ENCODE measurements at places on chromosomes 16 and 17. TPM values are rescaled to one million over a fixed set of nuclear protein-coding genes. Genes with fewer than 3 reads are reported as not detected.

CTRB2 gene
- 3.0 TPM for total RNA-seq

GOT2 gene
- total RNA-seq: 648 TPM

RAB34 gene
- 7.0 TPM for total RNA-seq

PAQR4 gene
- total RNA-seq: 8.7 TPM

SPATA32 gene
- not detected for total RNA-seq

GRCh38 chr16:50275428-50276325 is 9.3 kb downstream of the ADCY7 start:
- DNase-seq: no peak

DNA sequence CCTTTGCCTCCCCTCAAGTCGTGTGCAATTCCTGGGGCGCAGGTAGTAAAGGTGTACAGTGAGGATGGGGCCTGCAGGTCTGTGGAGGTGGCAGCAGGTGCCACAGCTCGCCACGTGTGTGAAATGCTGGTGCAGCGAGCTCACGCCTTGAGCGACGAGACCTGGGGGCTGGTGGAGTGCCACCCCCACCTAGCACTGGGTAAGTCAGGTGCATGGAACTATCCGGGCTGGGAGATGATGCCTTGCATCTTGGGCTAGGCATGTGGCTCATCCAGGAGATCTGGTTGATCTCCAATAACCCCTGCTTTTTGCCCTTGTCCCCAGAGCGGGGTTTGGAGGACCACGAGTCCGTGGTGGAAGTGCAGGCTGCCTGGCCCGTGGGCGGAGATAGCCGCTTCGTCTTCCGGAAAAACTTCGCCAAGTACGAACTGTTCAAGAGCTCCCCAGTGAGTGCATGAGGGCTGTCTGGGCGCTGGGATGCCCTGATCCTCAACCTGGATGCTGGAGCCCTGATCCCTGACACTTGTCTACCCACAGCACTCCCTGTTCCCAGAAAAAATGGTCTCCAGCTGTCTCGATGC is 5.2 kb downstream of the GRB7 start:
- no peak for DNase-seq

- DNase-seq: no peak
These were observed 321.9 kb upstream of the ZFHX3 start for GRCh38 chr16:73369851-73370250.

DNA sequence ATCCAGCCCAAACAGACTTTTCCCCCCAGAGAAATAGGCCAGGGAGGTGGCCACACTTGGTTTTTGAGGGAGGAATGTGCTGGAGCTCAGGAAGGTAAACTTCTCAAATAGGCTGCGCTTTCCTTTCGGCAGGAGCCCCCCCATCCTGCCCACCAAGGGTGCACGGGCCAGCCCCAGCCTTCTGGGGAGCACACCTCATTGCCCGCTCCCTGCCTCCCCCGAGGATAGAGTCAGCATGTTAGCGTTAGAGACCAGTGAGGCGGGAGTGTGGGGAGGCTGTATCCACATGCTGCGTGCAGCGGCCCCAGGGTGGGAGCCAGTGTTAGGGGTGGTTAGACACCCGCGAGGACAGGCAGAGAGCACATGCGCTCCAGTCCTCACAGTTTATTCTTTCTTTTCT is 42.3 kb downstream of the PIPOX start:
- DNase-seq: no peak

DNA sequence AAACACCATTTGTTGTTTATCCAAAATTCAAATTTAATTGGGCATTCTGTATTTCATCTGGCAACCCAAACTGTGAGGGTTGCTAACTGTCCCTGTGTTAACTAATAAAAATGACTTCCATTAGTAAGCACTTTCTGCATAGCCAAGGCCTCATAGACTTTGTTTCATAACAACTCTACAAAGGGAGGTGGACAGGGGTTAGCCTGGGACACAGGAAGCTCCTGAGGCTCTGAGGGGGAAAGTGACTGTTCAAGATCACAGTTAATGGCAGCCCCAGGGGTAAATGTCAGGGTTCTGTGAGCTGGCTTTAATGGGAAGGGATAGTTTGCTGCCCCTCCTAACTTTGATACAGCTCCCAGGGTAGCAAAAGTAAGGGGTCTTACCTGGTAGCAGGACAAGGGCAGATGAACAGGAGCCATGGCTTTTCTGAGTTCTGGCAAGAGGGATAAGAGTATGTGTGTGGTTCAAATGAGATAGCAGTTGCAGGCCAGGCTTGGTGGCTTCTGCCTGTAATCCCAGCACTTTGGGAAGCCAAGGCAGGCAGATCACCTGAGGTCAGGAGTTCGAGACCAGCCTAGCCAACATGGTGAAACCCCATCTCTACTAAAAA is 2.2 kb downstream of the HEATR9 start:
- no peak for DNase-seq

- DNase-seq: no peak
These were observed 23.5 kb downstream of the LRRC75A start for GRCh38 chr17:16468428-16468992.

DNA sequence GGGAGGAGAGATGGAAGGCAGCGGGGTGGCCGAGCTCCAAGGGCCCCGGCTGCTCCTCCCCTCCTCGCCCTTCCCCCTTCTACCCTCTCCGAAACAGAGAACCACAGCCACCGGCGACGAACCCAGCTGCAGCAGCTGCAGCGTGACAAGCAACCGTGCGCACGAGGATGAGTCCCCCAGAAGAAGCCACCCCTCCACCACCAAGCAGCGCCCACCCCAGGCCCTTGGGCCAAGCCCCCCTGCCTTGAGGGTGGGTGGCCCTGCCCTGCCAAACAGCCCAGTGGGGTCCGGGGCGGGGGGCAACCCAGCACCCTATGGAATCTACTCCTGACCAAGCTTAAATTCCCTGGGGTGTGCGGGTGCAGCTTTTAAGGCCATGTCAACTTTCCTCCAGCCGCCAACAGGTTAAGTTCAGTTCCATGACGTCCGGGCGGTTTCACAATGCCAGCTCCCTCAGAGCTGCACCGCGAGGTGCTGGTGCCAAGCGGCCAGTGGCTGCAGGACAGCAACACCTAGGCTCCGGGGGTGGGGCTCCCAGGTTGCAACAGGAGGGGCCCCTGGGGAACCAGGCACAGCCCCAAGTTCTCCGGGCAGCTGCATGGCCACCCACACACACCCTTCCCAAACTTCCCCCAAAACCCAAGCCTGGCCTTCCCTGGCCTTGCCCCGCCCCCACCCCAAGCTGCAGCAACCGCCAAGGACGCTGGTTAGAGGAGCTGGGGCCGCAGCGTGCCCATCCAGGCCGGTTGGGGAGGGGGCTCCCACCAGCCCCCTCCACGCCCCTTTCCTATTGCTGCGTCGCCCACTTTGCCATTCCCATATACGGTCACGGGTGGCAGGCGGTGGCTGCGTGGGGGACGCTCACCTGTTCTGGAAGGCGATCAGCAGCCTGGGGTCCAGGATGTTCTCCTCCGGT is 2.0 kb downstream of the CBX4 start:
- DNase-seq: peak; percentile 71

- no peak for DNase-seq
These were observed 18.1 kb upstream of the MYH8 start for GRCh38 chr17:10439816-10440215.

DNA sequence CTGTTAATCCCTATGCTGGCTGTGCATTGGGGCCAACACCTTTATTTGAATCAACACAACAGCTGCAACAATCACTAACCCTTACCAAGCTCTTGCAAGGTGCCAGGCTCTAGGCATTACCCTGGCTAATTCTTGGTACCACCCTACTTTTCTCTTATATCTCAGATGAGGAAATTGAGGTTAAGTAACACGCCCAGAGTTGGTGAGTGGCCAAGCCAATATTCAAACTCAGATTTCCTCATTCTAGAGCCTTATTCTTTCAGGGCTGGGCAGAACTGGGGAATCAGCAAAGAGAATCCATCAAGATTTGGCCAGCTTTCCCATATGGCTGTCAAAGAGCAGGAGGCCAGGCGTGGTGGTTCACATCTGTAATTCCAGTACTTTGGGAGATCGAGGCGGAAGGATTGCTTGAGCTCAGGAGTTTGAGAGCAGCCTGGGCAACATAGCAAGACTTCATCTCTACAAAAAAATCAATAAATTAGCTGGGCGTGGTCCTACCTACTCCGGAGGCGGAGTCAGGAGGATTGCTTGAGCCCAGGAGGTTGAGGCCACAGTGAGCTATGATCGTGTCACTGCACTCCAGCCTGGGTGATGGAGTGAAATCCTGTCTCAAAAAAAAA is 23.7 kb downstream of the ARSG start:
- no peak for DNase-seq

- DNase-seq: no peak
These were observed 55.9 kb downstream of the MFSD11 start for GRCh38 chr17:76793775-76794174.

DNA sequence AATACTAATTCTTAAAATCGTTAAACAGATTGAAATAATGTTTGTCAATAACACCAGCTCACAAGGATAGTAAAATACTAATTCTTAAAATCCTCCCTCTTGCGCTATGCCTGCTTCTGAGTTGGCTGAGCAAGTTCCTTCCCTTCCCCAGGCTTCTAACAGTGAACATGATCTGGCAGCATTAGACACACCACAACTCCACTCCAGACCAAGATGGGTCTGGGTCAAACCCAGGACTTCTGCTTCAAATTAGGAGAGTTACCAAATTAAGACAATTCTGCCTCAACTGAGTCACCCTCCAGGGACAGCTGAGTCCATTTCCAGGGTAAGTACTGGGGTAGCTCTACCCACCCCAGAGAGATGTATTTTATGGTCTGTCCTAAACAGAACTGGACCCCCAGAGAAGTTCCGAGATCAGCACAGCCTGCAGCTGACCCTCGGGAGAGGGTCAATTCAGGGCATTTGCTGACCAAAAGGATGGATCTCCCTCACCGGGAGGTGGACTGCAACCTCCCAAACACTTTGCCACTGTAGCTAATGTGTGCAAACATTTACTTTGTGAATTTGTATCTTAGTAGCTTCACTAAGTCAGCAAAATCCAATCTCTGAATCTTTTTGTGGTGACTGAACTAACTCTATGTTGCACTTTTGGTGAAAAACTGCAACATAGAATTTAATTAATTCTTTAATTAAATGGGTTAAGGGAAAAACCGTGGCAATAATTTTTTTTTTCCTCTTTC is 48.8 kb downstream of the ADCY9 start:
- no peak for DNase-seq

GRCh38 chr17:72125226-72125651 is 4.4 kb downstream of the SOX9 start:
- no peak for DNase-seq

GRCh38 chr17:17028059-17028877 is 14.0 kb upstream of the MPRIP start:
- peak; percentile 59 for DNase-seq

GRCh38 chr17:78252111-78252634 is 20.7 kb downstream of the TMEM235 start:
- DNase-seq: no peak

DNA sequence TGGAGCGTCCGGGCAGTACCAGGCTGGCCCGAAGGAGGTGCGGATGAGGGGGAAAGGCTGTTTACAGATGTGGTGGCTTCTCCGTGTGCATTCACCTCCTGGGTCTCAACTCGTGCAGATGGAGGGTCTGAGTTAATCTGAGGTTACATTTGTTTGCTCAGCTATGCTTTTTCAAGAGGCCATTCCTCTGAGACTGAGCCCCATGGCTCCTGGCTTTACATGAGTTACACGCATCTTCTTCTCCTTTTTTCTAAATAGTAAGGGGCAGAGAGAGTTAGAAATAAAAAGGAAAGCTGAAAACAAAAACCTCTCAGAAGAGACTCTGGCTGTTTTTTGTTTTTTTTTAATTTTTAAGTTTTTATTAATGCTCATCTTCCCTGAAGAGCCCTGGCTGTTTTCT is 29.0 kb downstream of the IRF8 start:
- DNase-seq: no peak
